ENCODE measurements at places on chromosomes 2 and 18. TPM values are rescaled to one million over a fixed set of nuclear protein-coding genes. Genes with fewer than 3 reads are reported as not detected.

LINC00305 gene
- not detected for total RNA-seq

- DNase-seq: no peak
These were observed 8.5 kb upstream of the CTDSP1 start for GRCh38 chr2:218391202-218391601.

- no peak for DNase-seq
These were observed 44.1 kb downstream of the ADCY3 start for GRCh38 chr2:24875901-24876300.

UGT1A5 gene
- total RNA-seq: not detected

GRCh38 chr2:70936979-70937811 lies 1.5 kb downstream of the ATP6V1B1 start:
- peak; percentile 31 for DNase-seq

All from sciatic nerve (tissue), 2 donors.